ENCODE measurements at places on chromosomes 2 and 18.

GRCh38 chr2:43125090-43125998 is 101.1 kb downstream of the ZFP36L2 start:
- DNase-seq = no peak

- DNase-seq = no peak
These were observed 165.2 kb downstream of the SH3BP4 start for GRCh38 chr2:235116885-235117492.

- DNase-seq = no peak
These were observed 21.6 kb downstream of the SLC38A11 start for GRCh38 chr2:164933671-164934189.

DNA sequence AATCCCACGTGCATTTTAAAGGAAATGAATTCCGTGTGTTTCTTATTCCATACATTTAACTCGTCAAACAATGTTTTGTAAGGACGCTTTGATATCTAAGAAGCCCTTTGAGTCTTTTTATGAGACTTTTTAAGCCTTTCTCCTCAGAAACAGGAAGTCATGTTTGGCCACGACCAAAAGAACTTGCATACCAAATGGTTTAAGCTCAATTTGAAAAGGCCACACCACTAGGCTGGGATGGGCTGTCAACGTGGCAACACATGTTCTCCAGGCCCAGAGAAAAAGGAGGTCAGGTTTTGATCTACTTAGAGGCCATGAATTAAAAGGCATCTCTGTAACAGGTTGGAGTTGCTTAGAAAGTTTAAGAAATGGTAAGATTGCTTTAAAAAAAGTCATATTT is 441.8 kb downstream of the CMPK2 start:
- no peak for DNase-seq

DNA sequence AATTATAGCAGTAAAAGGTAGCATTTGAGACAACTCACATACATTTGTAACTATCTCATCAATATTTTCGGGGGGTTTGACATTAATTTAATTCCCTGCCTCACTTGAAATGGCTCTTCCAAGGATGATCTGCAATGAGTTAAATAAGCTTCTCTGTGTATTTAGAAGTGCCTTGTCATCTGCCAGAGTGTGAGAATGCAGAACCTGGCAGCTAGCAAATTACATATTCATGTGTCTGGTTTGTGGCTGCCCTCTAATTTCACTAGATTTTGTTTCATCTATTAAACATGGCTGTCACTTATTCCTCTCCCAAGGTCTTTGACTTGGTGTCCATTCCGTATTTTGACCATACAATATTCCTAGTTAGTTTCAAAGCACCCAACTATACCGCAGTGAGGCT is 158.3 kb upstream of the CAVIN2 start:
- no peak for DNase-seq

DNA sequence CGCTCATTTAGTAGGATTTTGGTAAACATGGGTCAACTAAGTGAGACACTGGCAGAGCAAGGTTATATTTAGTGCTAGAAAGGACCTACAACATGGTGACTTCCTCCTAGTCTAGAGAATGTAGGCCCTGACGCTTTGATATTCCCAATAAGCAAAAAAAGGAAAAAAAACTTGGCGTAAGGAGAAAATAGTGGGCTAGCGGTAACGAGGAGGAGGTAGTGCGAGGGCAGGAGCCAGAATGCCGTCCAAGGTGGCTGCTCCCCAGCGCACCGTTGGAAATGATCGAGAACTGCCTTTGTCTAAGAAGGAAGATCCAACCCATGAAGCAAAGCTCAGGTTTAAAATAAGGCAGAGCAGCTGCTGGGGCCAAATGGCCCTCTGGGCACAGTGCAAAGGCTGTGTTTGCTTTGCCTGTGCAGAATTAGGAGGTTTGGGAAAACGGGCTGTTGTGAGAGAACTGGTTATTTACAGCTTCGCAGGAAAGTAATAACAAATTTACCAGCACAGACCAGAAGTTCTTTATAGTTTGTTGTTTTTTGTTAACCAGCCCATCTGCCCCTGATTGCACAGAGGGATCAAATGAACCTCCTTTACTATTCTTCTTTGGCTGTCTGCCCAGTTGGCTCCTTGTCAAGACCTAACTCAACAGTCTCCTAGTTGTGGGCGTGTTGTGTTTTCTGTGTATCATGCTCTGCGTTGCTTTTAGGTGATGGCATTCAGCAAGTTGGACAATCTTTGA is 86.6 kb downstream of the ITGB1BP1 start:
- no peak for DNase-seq

- no peak for DNase-seq
These were observed 464.6 kb downstream of the MTX2 start for GRCh38 chr2:176733698-176734430.

GRCh38 chr2:217327953-217328621 is 468.2 kb upstream of the TNP1 start:
- no peak for DNase-seq

DNA sequence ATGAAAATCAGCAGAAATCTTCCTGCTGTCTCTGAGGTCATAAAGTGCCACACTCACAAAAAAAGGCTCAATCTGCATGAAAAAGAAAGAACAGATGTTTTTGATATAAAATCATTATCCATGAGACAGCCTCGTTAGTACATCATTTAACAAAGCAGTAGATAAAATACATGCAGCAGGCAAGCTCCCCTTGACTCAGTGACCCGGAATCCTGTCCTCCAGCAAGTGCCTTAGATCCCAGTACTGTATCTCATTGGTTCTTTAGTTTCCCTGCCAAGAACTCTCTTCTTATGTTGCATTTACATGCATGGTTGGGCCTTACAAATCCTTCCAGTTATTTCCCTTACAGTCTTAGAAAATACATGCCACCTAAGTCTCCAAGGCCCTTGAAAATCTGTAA is 148.9 kb upstream of the CCDC195 start:
- DNase-seq = no peak

- DNase-seq = no peak
These were observed 3.3 kb upstream of the ATP8B1 start for GRCh38 chr18:57806201-57806977.

DNA sequence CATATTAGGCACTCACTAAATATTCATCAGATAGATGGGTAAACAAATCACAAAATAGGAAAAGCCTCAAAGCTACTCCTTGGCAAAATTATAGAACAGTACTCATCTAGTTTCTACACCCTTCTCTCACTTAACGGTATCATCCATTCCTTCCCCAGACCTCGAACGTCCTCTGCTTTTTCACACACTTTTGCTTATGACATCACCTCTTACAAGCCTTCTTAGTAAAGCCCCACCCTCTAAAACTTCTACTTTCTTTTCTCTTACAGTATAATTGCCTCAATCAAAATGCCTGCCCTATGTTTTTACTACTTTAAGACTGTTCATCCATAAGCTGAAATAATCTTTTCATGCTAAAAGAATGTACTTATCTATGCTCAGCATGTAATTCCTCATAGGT is 8.1 kb downstream of the CHN1 start:
- no peak for DNase-seq

DNA sequence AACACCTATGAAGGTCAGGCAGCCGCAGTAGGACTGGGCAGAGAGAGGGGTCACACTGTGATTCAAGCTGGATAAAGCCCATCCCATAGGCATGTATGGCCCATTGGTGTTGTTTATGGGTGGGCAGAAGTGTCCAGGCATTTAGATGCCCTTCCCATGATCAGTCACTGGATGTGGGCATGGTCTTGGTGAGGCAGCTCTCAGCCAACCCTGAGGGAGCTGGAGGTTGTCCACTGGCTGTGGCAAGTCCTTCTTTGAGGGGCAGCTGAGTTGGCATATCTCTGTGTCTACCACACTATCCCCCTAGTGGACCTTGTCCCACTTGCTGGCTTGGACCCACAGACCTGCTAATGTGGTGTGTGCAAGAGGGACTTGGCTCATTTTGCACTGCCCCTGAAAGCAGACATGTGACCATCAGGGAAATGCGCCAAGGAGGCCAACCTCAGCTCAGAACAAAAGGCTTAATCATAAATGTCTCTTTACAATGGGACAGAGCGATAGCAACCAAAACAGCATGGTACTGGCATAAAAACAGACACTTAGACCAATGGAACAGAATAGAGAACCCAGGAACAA is 82.0 kb downstream of the TMEM17 start:
- no peak for DNase-seq

GRCh38 chr2:212922701-212923100 is 228.7 kb downstream of the IKZF2 start:
- DNase-seq = no peak

DNA sequence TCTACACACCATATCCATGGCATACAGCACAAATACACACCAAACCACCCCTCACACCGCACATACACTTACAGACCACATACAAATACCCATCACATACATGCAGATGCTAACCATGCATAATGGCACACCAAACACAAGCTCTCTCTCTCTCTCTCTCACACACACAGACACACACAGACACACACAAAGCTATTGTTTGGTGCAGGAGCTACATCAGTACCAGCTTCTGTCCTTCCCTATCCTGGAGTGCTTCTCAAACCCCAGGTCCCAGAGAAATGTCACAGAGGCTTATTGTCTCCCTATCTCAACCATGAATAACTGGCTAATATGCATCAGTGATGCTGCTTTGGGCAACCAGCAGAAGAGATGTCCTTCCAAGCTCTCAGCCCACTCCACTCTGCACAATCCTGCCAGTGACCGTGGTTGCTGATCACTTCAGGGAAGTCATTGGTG is 36.5 kb upstream of the ST3GAL5 start:
- DNase-seq = no peak

DNA sequence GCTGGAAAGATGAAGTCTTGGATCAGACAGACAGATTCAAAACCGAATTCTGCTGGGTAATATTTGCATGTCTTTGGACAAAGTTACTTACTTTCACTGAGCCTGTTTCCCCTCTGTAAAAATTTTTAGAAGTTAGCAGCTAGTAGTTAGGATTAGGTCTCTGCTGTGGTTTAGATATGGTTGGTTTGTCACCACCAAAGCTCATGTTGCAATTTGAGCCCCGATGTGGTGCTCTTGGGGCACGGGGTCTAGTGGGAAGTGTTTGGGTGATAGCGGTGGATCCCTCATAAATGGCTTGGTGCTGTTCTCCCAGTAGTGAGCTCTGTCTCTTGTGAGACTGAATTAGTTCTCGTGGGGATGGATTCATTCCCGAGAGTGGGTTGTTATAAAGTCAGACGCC is 38.9 kb upstream of the PNO1 start:
- DNase-seq = no peak

DNA sequence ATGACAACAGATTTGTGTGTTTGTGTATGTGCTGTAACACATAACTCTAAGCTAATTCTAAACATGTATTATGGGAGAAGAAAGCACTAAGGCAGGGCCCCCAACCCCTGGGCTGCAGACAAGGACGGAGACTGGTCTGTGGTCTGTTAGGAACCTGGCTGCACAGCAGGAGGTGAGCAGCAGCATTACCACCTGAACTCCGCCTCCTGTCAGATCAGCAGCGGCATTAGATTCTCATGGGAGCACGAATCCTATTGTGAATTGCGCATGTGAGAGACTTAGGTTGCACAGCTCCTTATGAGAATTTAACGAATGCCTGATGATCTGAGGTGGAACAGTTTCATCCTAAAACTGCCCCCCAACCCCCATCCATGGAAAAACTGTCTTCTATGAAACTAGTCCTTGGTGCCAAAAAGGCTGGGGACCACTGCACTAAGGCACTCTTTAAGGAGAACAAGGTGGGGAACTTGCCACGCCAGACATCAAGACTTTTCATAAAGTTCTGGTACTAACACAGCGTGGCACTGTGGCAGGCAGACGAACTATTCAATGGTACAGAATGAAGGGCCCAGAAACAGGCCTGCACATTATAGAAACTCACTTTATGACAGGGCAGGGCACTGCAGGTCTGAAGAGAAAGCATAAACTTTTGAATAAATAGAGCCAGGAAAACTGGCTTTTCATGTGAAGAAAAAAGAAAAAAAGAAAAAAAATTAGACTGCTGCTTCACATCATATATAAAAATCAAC is 14.0 kb downstream of the REEP1 start:
- DNase-seq = no peak

DNA sequence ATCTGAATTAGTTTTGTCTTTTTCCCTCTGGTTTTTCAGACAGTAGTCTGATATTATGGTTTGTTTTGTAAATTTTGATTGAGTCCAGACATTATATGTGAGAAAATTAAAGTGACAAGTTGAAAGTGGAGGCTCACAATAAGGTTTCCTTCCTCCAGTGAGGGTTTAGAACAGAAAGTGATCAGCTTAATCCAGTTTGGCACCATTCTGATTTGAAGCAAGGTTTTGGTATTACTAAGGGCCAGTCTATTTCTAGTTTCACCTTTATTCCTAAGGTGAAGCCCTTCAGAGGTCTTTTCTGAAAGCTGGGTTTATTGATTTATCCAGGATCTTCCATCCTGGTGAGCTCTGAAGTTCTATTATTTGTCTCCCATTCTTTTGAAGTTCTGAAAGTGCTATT is 68.7 kb downstream of the CDC42EP3 start:
- DNase-seq = no peak

All from stimulated activated CD4-positive, alpha-beta T cell treated with anti-CD3 and anti-CD28 coated beads, TNF-alpha, amount 100 ng/mL, for 1 hour (primary cell).